ENCODE measurements at places on chromosomes 1 and 21.
A peak's percentile ranks its signal among the peaks of the same experiment; 100 is the strongest.

DNA sequence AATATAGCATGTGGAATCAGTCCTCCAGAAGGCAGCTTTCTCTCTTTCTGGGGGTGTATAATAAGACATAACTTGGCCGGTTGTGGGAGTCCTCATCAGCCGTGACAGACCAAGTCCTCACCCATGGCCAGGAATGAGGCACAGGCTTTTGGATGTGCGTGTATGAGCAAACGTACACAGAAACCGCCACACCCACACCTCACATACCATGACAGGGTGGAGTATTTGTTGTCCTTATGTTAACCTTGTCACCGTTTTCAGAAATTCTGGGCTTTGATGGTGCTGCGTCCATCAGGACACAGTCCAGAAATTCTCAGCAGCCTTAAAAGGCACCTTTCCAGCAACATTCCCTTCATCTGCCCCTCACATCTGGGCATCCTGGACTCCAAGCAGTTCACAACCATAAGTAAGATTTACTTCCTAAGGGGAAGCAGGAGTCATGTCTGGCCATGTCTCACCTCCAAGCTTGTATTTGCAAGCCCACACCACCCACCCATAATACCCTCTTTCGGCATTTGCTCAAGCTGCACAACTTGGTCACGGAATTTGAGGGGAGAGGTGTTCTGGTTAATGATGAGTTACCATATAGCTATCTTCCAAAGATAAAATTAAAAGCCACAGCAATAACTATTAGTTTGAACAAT is 12.4 kb downstream of the C1orf116 start:
- peak; percentile 60 for DNase-seq

DNA sequence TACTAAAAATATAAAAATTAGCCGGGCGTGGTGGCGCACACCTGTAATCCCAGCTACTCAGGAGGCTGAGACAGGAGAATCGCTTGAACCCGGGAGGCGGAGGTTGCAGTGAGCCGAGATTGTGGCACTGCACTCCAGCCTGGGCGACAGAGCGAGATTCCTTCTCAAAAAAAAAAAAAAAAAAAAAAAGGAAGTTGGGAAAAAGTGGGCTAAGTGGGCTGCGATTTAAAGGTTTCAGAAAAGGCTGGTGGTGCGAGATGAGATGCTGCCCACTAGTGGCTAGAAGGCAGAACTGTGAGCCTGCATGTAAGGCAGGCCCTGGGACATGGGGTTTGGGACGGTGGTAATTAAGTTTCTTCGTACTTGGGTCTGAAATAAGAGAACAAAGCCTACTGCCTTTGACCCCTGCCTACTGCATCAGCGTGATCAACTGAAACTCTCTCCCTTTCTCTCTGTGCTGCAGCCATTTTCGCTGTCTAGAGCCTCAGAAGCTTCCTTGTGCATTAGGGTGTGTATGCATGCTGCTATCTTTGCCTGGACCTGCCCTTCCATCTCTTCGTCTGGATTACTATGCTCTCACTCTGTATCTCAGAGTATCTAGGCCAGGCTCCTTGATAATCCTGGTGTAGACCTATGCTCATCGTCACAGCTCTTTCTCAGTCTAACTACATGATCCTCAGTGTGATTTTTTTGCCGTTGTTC is 12.4 kb downstream of the FMOD start:
- DNase-seq = peak; percentile 53

DNA sequence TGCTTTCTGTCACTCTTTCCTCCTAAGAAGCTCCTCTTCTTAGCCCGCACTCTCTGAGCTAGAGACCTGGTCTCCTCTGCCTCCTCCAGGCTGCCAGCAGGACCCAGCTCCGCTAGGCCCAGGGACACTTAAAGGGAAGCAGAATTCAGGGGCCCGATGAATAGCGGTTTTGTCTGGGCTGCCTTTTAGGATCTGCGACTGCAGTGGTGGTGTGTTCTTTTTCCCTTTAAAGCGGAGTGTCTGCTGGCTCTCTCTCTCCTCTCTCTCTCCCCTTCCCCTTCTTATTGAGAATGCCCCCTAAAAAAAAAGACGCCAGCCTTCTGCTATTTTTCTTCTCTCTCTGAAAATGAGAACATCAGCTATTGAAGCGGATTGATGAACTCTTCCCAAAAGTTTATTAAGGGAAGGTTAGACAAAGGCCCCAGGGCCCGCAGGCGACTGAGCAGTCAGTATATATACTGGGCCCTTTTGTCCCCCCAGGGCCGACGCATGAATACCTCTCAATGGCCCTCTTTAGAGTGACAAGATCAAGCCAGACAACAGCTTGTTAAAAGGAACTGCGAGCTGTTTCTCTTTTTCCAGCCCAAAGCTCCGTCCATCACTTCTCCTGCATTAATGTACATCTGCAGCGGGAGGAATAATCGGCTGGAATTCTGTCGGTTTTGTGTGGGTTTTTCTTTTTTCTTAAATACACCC is 27.0 kb downstream of the PAX7 start:
- no peak for DNase-seq

DNA sequence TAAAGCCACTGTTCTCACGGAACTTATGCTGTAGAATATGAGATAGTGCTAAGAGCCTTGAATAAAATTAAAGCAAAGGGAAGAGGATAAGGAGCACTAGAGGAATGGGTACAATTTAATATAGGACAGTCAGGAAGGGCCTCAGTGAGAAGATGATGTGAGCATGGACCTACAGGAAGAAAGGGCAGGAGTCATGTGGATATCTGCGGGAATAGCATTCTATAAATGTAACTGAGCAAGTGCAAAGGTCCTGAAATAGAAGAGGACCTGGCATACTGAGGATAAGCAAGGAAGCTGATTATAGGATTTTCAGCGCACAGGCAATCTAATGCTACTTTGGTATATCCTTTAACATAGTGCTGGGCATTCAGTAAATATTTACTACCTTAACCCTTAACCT is 12.6 kb upstream of the BCAS2 start:
- no peak for DNase-seq

DNA sequence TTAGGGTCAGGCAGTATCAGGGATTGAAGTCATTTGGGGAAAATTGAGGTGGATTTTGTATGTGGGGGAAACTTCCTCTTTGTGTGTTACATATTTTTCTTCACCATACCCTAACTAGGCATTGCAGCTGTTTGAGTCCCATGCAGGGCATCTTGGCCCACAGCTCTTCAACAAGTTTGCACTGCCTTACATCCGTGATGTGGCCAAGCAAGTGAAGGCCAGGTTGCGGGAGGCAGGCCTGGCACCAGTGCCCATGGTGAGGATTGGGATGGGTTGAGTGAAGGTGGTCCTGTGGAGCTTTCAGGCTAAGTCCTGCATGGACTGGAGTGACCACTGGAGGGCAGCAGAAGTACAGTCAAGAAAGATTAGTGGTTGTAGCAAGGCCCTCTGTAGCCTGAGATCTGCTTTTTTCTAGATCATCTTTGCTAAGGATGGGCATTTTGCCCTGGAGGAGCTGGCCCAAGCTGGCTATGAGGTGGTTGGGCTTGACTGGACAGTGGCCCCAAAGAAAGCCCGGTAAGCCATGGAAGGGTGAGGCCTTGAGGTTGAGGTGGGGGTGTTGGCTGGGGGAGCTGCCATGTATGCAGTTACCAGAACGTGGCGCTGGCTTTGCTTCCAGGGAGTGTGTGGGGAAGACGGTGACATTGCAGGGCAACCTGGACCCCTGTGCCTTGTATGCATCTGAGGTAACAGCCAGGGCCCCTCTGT is 2.4 kb downstream of the UROD start:
- DNase-seq = peak; percentile 75

GRCh38 chr1:107474877-107475612 is 334.2 kb downstream of the NTNG1 start:
- no peak for DNase-seq

- no peak for DNase-seq
Measured at GRCh38 chr1:6906783-6907182, 121.5 kb downstream of the CAMTA1 start.

DNA sequence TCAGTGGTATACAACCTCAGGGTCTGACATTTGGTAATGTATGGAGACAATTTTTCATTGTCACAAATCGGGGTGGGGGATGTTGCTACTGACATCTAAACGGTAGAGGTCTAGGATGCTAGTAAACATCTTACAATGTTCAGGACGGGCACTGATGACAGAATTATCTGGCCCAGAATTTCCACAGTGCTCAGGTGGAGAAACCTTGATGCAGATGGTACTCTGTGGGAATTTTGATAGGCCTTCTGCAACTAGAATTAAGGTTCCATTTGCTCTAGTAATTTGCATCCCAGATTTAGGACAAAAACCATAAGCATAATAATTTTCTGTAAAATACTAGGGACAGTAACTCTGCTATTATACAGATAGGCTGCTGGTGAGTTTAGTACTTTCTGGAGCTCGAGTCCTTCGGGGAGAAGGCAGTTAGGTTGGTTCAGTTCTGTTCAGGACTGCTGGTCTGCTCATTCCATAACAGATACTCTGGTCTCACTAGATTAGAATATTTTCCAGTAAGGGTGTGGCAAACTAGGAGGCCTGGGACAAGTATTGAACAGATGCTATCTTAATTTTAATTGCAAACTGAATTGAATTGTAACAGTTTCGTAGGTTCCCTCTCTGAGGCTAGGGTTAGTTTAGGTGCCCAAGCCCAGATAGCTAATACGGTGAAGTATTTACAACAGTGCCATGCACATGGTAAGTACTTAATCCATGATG is 11.4 kb downstream of the METTL13 start:
- no peak for DNase-seq

- no peak for DNase-seq
Measured at GRCh38 chr21:43307677-43308070, 119.3 kb downstream of the SIK1 start.

DNA sequence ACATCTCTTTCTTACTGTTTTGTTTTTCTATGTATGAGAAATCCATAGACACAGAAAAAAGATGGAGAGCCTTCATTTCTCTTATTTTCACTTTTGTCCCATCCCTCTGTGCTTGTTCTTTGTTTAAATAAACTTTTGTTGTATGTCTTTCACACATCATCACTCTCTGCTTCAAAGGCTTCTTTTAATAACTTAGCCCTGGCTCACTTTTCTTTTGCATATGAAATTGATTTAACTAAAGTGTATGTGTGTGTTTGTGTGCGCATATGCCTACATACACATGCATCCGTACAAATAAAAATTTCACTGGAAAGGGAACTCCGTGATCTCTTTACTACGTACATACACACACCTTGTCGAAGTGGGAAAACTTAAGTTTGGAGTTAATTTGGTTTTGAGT is 168.6 kb downstream of the NFIA start:
- no peak for DNase-seq

DNA sequence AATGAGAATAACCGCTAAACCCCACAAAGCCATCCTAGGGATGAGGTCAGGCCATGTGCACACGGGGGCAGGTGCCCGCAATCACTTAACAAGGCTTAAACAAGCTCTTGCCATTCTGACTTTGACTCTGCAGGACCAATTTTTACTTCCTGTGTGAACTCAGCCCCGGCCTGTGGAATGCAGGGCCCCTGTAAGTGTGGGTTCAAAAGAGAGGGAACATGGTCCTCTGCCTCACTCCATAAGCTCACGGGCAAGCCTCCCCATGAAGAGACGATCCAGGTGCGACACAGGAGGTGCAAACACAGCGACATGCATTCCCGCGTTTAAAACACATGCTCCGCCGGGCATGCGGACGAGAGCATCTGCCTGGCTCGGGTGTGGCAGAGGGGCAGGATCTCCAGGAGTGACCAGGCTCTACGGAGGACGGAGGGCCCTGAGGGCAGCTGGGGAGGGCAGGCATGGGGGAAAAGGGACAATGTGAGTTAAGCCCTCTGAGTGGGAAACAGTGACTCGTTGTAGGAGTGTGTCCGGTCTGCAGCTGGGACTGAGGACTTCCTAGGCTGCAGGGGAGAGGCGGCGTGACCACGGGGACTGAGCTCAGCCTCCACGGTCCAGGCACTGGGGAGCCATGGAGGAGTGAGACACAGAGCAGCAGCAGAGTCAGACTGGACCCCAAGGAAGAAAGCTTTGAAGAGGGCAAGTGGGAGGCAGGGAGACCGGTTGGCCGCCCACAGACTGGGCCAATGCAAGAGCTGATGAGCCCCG is 40.6 kb upstream of the AJAP1 start:
- no peak for DNase-seq

- no peak for DNase-seq
Measured at GRCh38 chr1:102897557-102897956, 210.8 kb downstream of the COL11A1 start.

DNA sequence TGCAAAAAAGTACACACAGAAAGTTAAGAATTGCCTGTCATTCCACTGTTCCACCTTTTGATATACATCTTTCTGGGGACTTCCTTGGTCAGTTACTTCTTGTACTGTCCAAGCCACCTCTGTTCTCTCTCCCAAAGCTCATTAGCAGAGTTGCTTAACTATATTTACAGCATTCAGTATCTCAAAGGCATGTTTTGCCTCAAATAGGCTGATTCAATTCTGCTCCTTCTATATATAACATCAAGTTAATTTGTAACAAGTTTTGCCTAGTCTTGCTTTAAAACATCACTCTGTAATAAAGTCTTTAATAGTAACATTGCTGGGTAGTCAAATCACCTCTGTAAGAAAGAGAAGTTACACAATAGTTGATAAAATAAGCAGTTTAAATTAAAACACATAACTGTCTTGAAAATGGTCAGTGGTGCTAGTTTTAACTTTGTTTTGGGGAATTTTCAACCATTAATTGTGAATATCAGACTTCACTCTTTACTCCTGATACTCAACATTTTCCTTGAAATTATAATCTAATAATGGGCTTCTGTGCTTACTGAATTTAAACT is 35.7 kb downstream of the EDARADD start:
- DNase-seq = no peak

- DNase-seq = no peak
Measured at GRCh38 chr1:214058076-214058475, 70.3 kb downstream of the PROX1 start.

DNA sequence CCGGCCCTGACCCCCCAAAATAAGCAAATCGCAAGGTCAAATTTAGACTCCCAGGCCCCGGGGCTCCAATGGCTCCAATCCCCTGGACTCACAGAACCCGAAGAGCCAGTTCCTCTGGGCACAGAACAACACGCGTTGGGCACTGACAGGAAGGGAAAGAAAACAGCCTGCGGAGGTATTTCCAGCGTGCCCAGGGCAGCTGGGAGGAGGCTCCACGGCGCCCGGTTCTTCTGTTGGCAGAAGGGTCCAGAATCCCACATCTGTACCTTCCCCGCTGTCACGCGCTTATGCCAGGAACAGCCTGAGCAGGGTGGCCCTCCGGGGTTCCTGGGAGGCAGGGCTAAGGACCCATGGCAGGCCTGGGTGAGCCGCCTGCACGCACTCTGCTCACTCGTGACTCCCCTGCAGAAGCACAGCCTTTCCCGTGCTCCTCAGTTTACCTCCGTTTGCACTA is 85.5 kb downstream of the RIPK4 start:
- DNase-seq = no peak

- DNase-seq = no peak
Measured at GRCh38 chr1:162191396-162192305, 122.2 kb downstream of the NOS1AP start.

- DNase-seq = no peak
Measured at GRCh38 chr1:179889589-179889988, 7.5 kb downstream of the TOR1AIP1 start.

- no peak for DNase-seq
Measured at GRCh38 chr1:78075621-78076020, 29.9 kb downstream of the GIPC2 start.

- DNase-seq = no peak
Measured at GRCh38 chr21:31045841-31046240, 7.6 kb upstream of the KRTAP19-8 start.

Data from HCT116 (cell line).